HuH-7.5 (cell line): ENCODE measurements at places on chromosomes 1 and 21.

- no peak for DNase-seq
Observed at GRCh38 chr1:216812966-216813365, 89.7 kb upstream of the ESRRG start.

DNA sequence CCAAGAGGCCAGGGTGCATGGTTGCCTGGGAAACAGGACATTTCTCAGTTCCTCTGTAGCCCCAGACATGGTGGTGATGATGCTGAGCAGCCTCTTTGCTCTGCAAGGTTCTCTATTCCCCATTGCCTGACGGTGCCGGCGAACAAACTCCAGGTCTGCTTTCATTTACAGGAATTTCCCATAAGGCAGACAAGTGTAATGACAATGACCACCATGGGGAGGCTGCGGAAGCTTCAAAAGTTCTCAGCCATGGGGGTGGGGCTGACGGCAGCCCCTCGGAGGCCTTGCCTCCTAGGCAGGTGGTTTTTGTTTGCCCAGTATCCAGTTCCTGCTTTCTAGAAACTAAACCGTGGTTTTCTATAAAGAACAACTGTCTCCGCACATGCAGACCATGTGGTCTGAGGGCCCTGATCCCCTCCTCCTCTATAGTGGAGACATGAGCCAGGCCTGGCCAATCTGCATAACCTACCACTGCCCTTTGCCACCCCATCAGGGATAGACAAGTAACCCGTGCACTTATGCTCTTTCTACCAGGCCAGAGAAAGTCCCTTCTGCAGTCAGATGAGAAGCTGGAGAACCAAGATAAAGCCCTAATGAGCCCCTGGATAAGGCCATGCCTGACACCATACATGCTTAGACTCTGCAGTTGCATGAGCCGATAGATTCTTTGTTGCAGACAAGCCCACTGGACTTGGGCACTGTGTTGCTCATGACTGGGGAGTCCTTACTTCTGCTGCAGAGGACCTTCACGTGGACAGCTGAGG is 54.1 kb downstream of the LDLRAD2 start:
- DNase-seq: no peak

GRCh38 chr21:33750017-33750416 is 107.7 kb downstream of the ITSN1 start:
- DNase-seq: no peak

GRCh38 chr1:183933528-183934179 is 103.9 kb downstream of the COLGALT2 start:
- DNase-seq: no peak

GRCh38 chr1:32045772-32046171 is 27.0 kb upstream of the TMEM39B start:
- no peak for DNase-seq

- DNase-seq: no peak
Observed at GRCh38 chr21:45420061-45421041, 15.4 kb downstream of the COL18A1 start.
